Subcutaneous preadipocyte (primary cell): ENCODE measurements at places on chromosomes 2 and 18. TPM values are rescaled to one million over a fixed set of nuclear protein-coding genes. Genes with fewer than 3 reads are reported as not detected.

Gene SERPINB11
- total RNA-seq: not detected in 2 replicates

Gene UBXN4
- 40.8 and 51.8 TPM in 2 replicates for total RNA-seq

Gene TTC32
- 7.8 and 8.8 TPM in 2 replicates for total RNA-seq

Gene FSHR
- total RNA-seq: not detected in 2 replicates

Gene SERPINB12
- not detected in 2 replicates for total RNA-seq

Gene CFC1B
- not detected in 2 replicates for total RNA-seq

Gene ASB18
- not detected in 2 replicates for total RNA-seq
